ENCODE measurements at places on chromosomes 6 and 20.

DNA sequence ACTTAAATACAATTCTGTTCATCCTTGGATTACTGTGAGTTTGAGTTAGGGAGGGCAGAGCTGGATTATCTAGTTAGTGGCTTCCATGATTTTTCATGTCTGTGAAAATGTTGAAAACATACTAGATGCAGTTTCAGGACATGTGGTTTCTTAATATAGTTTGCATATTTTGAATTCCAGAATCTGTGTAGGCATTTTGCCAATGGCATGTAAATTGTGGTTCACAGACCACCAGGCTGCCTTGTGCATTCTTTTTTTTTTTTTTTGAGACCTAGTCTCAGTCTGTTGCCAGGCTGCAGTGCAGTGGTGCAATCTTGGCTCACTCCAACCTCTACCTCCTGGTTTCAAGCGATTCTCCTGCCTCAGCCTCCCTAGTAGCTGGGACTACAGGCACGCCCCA lies 42.8 kb downstream of the CDC5L start:
- DNase-seq, result no peak

DNA sequence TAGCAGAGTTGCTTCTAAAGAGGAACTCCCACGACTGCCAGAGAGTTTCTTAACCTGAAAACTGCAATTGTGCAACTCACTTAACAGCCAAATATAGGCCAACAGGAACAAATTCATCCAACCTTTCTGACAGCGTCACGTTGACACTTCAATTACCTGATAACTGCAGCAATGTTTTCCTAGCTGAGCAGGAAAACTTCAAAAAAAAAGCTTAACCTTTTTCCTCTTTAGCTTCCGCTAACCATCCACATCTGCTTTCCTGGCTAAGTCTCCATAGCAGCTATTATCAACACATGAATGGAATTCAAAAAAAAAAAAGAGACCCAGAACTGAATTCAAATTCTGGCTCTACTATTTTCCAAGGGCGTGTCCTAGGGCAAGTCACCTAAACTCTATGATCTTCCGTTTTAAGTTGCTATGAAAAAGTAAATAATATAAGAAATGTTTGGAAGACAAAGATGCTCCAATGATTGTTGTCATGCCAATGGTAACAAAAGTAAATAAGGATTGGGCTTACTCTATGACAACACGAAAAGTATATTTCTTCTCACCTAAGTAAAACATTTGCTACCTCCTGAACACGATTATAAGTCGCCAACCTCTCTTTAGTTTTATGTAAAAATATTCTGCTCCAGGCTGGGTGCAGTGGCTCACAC lies 524.6 kb upstream of the JARID2 start:
- no peak for DNase-seq

DNA sequence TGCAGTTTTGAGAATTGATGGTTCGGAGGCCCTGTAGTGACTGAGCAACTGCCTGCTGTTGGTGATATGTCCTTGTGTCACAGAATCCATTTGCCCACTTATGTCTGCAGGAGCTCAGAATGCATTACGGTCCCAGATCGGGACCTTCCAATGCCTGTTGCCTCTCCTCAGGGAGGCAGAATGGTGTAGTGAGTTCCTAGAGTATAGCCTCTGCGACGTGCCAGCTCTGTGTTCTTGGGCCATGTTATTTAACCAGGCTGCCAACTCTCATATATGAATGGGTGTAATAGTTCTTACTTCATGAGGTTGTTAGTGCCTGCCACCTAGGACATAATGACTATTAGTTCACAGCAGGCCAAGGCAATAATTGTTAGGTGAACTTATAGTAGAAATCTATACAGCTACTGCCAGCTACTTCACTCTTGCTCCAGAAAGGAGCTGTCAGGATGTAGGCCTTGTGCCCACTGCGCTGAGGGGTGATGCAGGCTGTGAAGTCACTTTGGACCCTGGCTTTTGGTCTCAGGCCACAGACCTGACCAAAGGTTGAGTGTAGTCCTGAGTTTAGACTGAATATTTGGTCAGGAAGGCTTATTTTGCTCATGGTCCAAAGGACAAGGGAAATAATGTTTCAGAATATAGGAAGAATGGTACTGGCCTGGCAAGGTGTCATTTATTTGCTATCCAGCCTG lies 82.1 kb downstream of the ASXL1 start:
- DNase-seq, result no peak

DNA sequence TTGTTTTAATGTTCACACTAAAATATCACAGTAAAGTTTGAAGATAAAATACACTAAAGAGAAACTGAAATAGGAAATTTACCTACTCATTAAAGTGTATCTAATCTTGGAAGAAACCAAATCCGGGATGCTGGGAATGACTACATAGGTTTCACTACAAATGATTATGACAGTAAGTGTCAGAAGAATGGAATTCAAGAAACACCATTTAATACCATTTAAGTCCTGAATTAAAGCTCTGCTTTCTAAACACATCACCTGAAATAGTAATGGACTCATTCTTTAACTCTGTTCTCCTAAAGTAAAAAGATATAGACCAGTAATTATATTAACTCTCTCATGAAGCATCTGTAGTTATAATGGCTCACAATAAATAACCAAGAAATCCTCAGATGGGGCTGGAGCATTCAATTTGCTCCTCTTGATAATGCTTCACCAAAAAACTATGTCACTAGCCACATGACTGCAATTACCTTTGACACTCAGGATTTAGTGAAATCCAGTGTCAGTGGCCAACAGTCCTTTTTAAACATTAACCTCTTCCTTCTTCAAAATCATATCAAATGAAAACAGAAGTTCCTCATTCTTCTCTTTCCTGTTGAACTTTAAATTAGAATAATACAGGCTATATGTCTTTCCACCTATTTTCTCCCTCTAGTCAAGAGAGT lies 41.4 kb downstream of the MAP7 start:
- no peak for DNase-seq

DNA sequence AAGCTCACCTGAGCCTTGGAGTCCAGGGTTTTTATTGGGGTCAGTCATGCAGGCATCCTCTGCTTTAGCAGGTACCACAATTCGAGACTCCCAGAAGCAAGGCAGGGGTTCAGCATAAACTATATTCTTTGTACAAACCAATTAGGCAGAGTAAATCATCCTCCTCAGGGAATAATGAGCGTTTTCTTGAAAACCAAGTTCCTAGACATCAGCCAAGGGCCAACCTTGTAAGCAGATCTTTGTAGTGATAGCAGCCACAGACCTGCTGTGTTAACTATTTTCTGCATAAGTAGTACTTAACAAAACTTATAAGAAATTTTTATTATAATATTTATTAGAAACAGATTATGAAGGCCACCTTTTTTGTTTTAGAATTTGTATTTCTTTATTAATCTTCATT lies 74.7 kb downstream of the STXBP5 start:
- DNase-seq, result no peak

DNA sequence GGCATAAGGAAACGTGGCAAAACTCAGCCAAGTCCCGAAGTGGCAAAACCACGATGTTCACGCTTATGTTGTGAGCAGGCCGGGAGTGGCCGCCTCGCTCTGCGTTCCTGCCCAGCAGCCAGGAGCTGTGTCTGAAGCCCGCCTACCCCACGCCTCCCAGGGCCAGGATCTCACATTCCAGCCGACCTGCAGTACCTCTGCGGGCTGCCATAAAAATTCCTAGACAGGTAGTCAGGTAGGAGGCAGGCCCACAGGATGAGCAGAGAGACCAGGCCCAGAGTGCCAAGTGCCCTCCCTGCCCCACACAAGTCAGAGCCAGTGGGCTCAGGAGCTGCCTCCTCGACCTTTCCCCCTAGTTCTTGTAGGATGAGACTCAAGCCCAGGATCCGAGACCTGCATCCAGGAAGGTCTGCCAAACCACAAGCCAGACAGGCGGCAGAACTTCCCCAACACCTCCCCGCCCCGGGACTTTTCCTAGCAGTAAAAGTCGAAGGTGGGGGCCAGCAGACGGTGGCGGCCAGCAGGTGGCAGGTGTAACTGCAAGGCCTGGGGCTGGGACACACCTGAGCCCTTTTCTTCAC lies 16.7 kb downstream of the PMEPA1 start:
- DNase-seq, result no peak

- DNase-seq, result no peak
Observed at GRCh38 chr20:573414-574296, 30.1 kb upstream of the CSNK2A1 start.

DNA sequence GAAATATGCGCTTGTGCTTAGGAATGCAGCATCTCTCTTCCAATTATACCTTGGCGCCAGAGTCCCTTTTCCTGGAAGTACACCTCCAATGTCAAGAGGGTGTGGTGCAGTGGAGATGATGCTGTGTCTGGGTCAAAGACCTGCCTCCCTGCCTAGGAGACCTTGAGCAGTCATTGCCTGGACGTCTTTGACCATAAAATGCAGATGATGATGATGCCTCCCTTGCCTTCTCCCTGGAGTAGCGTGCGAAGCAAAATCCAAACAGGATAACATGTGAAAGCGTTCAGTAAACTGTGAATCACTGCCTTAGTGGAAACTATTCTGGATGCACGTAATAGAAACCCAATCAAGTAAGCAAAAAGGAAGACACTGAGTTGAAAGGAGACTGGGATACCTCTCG lies 97.4 kb upstream of the ARMC2 start:
- no peak for DNase-seq

DNA sequence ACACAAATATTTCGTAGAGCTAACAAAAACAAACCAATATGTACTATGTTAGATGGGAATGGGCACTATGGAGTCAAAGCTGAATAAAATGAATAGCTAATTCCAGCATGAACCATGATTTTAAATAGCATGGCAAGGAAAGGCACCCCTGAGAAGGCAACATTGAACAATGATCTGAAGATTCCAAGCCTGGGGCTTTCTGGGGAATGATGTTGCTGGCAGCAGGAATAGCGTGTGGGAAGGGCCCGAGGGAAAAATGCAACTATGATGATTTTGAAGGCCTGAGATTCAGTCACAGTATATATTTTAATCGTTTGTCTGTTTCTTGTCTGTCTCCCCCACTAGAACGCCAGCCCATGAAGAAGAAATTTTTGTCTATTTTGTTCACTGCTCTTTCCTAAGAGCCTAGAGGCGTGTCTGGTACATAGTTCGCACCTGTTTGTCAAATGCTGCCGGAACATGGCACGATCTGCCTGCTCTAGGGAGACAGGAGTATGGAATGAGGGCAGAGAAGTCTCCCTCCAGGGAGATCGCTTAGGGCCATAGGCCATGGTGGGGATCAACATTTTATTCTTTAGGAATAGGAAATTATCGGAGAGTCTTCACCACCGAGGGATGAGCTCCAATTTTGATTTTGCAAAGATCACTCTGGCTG lies 84.8 kb upstream of the EYA2 start:
- no peak for DNase-seq

DNA sequence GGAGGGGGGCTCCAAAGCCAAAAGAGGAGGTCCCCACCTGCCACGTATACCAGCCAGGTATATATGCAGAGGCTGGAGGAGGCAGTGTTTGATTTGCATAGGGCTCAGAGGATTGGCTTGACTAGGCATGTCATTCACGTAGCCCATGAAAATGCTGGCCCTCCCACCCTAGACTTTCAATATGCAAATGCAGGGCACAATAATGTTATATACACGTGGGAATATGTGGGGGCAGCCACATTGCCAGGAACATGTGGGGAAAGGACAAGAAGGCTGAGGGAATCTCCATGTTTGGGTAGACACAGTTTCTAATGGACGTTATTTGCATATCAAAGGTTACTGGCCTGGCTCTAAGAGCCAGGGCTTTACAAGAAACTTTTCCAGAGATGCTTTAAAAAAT lies 301.8 kb downstream of the FARS2 start:
- no peak for DNase-seq

DNA sequence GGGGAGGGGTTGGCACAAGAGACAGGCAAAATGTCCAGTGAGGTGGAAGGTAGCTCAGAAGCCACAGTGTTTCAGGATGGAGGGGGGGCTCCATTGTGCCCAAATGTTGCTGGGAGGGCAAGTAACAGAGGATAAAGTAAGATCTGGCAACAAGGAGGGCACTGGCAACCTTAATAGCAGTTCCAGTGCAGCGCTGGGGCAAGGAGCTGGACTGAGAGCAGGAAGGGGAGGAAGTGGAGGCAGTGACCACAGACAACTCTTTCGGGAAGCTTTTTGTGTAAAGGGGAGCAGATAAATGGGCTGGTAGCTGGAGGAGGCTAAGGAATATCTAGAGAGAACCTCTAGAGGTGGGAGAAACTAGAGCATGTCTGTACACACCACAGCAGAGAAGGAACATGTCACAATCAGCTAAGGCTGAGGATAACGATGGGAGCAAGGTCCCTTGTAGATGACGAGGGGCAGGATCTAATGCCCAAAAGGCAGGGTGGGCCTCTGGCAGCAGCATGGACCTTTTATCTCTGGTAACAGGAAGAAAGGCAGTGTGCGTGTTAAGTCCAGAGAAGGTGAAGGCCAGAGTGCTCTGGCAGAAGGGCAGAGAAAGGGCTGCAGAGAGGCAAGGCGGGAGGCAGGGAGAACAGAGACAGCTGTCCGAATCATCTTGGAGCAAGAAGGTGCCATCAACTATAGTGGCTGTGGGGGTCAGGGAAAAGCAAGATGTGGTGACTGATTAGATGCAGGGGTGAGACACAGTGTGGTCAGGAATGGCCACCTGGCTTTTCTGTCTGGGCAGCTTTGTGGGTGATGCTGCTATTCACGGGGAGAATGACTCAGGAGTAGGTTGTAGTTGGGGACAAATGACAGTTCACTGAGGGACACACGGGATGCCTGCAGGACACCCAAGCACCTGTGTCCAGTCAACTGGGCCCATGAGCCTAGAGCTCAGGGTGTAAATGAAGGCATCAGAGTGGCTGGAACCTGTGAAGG lies 17.4 kb downstream of the TMEM242 start:
- no peak for DNase-seq

Measured in activated naive CD8-positive, alpha-beta T cell treated with anti-CD3 and anti-CD28 coated beads, Interleukin-2, amount 50 U/mL, for 16 hours (primary cell).